ENCODE measurements at places on chromosomes 4 and X.

DNA sequence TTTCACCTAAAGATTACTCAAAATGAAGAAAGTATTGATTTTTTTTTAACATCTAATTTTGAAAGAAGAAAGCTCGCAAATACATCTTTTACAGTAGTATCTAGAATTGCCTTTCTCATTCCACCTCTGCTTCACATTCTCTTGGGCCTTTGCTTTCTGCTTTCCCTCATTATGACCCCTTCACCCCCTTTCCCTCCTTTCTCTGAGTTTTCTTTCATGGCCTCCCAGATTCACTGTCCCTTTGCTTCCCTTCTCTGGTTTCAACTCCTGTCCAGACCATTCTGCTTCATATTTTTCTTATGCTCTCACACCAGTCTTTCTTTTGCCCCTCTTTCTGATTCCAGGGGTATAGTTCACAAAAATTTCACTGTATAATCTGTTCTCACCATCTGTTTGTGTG lies 29.0 kb downstream of the ADH5 start:
- DNase-seq = no peak

DNA sequence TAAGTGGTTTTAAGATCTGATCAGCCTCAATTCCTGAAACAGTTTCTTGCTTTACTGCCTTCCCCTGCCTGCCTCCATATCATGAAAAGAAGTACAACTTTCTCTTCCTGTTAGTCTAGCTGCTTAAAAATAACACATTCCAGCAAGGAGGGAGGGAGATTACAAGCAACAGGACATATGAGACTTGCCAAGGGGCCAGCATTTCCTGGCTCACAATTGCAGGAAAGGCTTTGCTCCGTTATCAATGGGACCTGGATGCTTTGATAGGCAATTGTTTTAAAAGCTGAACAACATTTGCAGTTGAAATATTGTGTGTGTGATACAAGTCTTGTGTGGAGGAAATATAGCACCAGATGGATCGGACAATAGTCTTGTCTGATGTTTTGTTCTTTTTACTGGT lies 425.0 kb downstream of the FAT4 start:
- no peak for DNase-seq

DNA sequence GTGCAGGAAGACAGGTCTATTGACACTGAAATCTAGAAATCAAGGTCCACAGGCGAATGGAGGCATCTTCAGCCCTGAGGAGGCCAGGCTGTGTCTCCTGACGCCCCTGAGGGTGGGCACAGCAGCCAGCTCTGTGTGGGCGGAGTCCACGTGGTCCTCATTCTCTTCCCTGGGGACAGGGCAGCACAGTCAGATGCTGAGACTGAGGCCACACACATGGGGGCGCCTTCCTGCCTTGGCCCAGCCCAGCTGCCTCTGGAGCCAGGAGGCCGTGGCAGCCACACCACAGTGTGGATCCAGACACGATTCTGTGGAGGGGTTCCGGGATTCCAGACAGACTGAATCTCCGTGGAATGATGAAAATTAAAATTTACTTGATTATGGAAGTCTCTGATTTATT lies 20.8 kb downstream of the FGFR3 start:
- DNase-seq = no peak

GRCh38 chr4:79882806-79883205 lies 190.2 kb downstream of the ANTXR2 start:
- no peak for DNase-seq

DNA sequence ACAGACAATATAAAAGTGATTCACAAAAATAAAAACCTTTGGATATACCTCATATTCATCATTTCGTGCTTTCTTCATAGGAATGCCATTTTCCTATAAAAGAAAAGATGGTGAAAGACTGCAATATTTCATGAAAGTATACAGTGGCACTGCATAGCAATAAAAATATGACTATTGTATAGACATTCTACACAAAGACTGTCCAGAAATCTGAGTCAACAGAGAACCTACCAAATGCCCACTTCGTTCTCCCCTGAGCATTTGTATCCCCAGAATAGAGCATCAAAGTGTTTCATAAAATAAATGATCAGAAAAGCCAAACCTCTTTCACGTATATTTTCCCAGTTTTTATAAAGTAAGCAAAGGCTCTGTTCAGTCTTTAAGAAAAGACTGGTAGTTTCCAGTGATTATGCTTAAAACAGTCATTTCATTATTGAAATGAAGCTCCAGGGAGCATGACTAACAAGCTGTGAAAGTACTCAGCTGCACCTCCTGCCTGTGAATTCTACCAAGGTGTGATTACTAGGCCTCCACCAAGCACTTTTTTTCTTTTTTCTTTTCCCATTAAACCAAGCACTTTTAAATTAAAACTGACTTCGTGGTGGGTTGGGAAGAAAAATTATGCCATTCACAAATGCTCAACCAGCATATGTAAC lies 20.2 kb downstream of the PPA2 start:
- DNase-seq = no peak

All from Right ventricle myocardium inferior (tissue), 1 donor.